MV-4-11 (cell line): ENCODE measurements at places on chromosomes 1 and 21.
A peak's percentile ranks its signal among the peaks of the same experiment; 100 is the strongest.

DNA sequence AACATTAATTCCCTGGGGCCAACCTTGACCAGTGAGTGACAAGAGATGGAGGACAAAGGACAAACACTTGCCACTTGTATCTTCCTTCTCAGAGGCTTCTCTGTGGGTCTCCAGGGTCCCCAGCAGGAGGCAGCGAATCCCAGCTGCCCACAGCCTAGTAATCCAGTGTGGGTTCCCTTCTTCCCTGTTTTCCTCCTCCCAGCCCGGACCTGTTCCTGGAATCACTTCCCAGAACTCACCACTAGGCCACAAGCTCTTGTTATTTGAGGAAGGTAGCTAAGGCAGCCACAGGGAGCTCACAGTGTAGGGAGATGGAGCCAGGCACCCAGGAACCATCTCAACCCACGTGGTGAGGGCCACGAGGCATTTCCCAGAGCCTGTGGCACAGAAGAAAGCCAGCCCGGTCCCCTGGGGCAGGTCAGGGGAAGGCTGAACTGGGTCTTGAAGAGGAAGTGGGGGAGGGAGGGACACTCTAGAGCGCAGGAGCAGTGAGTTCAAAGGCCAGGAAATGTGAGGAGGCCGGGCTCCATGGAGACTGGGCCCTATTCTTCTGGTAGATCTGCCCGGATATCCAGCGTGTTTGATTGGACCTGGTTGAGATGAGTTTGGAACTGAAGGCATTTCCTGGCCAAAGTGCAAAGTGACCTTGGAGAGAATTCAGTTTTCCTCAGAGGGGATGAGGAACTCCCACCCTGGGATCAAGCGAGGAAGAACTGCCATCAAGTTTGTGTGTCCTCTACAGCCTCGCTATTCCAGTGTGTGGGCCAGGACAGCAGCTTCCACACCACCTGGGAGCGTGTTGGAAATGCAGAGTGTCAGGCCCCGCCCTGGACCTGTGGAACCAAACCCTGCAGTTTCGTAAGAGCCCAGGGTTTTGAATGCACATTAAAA lies 20.3 kb upstream of the C2CD2 start:
- DNase-seq: peak; percentile 68

DNA sequence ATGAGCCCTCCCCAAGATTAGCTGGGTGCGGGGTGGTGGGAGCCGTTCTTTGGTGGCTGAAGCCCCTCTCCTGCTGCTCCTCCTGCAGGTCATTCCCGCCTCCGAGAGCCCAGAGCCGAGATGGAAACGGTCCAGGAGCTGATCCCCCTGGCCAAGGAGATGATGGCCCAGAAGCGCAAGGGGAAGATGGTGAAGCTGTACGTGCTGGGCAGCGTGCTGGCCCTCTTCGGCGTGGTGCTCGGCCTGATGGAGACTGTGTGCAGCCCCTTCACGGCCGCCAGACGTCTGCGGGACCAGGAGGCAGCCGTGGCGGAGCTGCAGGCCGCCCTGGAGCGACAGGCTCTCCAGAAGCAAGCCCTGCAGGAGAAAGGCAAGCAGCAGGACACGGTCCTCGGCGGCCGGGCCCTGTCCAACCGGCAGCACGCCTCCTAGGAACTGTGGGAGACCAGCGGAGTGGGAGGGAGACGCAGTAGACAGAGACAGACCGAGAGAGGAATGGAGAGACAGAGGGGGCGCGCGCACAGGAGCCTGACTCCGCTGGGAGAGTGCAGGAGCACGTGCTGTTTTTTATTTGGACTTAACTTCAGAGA lies 448 bp downstream of the G0S2 start:
- DNase-seq: no peak

GRCh38 chr1:26972390-26972789 lies 12.1 kb upstream of the KDF1 start:
- no peak for DNase-seq

- DNase-seq: no peak
Observed at GRCh38 chr21:14646893-14647292, 100.8 kb upstream of the SAMSN1 start.

- DNase-seq: no peak
Observed at GRCh38 chr1:43300378-43301094, at the start of gene TIE1. TIE1 (plus strand) TSS chr1:43300982; CDS start chr1:43301072, 90 bp downstream.

- DNase-seq: no peak
Observed at GRCh38 chr1:8464377-8464776, 146.5 kb downstream of the SLC45A1 start.

DNA sequence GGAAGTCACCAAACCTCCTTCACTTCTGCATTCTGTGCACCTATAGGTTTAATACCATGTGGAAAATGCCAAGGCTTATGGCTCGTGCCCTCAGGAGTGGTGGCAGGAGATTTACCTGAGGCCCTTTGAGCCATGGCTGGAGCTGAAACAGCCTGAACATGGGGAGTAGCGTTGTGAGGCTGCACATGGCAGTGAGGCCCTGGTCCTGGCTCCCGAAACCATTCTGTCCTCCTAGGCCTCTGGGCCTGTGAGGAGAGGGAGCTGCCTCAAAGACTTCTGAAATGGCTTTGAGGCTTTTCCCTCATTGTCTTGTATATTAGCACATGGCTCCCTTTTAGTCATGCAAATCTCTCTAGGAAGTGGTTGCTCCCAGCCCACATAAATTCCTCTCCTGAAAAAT lies 20.6 kb downstream of the PTGFR start:
- no peak for DNase-seq

- DNase-seq: no peak
Observed at GRCh38 chr1:245608271-245608670, 453.5 kb downstream of the KIF26B start.

GRCh38 chr1:66022904-66023620 lies 230.4 kb downstream of the PDE4B start:
- no peak for DNase-seq

DNA sequence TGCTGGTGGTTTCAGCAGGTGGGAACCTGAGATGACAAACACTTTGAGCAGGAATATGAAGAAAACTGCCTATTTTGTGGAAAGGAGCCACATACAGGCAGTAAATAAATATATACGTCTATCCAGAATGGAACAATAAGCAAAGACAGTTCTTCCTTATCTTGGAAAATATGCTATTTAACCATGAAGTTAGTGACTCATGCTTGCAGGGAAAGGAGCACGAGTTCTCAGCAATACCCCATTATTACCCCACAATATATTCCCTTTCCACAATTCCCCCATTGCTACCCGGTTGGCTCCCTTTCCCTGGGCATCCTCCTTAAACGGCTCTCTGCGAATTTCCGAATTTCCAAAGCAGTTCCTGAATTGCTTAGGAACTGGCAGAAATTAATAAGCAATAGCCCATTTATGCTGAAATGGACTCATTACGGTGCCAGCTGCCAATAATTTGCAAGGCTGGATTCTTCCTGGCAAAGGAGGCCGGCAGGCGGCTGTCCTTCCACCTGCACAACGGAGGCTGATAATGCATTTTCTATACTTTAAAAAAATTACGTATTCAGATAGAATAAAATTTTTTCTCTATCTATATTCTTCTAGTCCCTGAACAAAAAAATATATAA lies 65.4 kb downstream of the TIAM1 start:
- no peak for DNase-seq

DNA sequence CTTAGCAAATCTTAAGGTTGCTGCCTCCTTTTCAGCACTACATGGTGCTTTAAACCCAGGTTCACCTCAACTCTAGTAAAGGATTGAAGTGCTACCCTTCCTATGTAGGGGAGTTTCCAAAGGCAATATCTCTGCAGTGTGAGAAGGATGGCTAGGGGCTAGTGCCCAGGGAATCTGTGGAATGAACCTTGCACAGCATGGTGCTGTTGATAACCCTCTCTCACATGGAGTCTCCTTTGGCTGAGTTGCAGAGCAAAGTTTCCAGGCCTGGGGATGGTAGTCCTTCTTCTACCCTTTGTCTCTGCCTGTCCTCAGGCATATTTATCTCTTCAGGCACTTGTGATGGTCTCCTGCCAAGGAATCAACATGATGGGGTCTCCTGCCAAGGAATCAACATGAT lies 59.4 kb downstream of the AXDND1 start:
- DNase-seq: no peak

GRCh38 chr1:231159963-231160761 lies 1.7 kb upstream of the TRIM67 start:
- DNase-seq: no peak

GRCh38 chr1:95169548-95169947 lies 52.4 kb downstream of the TLCD4 start:
- DNase-seq: no peak

DNA sequence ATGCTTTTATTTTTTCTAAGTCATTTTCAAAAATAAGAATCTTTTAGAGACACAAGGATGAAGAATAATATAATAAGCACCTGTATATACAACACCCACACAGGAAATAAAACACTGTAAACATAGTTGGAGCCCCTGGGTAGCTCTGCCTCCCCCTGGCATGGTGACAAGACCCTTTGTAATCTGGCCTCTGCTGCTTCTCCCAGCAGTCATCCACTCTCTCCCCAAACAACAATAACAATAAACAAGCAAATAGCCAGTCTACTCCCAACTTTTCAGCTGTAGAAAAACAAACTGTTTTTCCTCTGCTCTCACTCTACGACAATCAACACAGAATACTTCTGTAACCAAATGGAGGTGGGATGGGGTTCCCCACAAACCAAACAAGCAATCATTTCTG lies 110.1 kb downstream of the CSMD2 start:
- DNase-seq: no peak

GRCh38 chr21:41953831-41954653 lies at the start of gene C2CD2:
C2CD2 (minus strand) TSS chr21:41954018; CDS start chr21:41953648, 370 bp downstream.
- peak; percentile 32 for DNase-seq
